ENCODE measurements at places on chromosomes 2 and 18.

DNA sequence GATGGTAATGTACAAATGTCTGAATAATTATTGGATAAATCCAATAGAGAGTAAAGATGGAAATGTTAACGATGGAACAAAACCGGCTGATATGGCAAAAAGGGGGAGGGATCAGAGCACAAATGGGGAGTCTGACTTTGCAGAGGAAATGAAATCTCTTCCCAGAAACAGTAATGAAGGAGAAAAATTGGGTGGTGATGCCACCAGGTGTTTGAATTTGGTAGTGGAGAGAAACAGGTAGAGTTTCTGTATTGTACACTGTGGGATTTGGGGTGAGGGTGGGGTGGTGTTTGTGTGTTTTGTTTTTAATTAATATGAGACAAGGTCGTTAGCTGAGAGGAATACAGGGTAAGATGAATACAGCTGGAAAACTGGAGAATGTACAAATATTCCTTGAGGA lies 20.4 kb upstream of the XDH start:
- no peak for DNase-seq

DNA sequence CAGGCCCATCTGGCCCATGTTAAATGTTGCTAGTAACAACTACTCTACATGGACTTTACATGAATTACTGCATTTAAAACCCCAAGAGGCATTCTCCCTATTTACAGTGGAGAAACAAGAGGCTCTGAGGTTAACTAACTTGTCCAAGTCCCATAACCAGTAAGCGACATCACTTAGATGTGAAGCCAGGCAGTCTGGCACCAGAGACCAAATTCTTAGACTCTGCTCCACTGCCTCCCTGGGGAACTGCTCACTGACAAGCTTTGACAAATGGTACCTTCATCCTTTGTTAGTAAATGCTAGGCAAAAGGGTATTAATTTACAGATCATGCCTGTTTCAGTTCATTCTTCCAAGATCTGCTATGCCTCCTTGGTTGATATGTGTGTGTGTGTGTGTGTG lies 124.8 kb downstream of the AFF3 start:
- no peak for DNase-seq

DNA sequence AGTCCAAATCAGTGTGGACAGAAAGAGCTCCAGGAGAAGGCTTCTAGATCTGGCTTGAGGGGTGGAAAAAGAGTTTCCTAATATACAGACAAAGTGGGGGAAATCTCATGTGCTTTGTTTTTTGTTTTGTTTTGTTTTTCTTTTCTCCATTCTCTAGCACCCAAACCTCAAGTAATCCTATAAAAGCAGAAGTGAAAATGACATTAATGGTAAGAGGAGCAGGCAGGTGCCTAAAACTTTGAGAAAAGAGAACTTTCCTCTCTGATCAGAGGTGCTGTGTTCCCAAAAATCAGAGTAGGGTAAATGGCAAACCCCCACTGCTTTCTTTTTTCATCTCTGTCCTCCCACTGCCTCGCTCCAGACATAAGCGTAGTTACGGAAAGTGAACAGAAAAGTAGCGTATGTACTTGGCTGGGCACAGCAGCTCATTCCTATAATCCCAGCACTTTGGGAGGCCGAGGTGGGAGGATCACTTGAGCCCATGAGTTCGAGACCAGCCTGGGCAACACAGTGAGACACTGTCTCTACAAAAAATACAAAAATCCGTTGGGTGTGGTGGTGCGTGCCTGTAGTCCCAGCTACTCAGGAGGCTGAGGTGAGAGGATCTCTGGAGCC lies 77.8 kb downstream of the FAM161A start:
- DNase-seq = no peak

GRCh38 chr2:107669335-107669734 lies 157.4 kb upstream of the RGPD4 start:
- no peak for DNase-seq

DNA sequence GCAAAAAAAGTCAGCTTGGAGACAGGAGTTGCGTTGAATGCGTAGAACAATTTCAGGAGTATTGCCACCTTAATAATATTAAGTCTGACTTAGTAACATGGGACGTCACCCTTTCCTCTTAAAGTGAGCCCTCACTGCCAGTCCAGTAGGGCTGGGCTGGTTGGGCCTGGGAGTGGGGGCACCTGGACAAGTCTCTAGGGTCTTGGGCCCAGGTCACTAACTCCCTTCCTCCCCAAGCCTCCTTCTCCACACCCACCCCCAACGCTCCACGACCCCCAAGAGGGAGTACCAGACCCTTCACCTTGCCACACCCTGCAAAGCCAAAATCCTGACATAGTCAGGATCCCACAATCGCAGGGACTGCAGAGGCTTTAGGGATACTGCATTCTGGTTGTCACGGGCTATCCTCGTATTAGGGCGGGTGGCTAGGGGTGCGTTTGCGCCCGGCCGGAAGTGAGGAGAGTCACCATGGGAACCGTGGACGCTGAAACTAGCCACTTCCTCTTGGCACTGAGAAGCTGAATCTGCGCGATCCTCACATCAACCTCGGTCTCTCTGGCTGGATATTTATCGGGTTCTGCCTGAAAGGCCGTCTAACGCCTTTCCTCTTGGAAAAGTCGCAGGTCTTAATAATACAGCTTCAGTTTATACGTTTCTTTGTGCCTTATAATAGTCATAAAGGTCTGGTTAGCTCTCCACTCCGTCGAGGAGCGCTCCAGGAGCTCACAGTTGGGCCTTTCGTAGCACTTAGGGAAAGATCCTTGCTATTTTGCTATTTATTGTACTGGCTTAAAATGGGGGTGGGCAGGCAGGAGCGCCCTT lies 10.3 kb upstream of the CXXC1 start:
- DNase-seq = peak; percentile 94
